Activated CD8-positive, alpha-beta T cell treated with anti-CD3 and anti-CD28 coated beads, Interleukin-2, amount 10 ng/mL, durations not matched to agents 7 days and 5 days (primary cell): ENCODE measurements at places on chromosomes 2 and 18.

DNA sequence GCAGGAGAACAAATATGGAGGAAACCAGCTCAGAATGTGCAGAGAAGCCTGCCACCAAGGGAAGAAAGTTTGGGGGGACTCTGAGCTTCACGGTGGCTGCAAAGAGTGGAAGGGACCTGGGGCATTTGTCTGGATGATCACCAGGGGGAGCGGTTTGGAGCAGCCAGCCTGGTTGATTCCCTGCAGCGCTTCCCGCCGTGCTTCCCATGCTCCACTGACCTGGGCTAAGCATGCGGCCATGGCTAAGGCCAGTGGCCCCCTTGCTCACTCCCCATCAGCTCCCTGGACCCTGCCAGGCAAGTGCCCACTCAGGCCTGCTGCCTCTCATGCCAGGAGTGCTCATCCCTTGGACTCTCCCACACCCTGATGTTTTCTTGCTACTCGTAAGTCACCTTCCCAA is 27.0 kb downstream of the NTSR2 start:
- no peak for DNase-seq

GRCh38 chr18:63626431-63626830 is 17.6 kb downstream of the SERPINB4 start:
- no peak for DNase-seq

DNA sequence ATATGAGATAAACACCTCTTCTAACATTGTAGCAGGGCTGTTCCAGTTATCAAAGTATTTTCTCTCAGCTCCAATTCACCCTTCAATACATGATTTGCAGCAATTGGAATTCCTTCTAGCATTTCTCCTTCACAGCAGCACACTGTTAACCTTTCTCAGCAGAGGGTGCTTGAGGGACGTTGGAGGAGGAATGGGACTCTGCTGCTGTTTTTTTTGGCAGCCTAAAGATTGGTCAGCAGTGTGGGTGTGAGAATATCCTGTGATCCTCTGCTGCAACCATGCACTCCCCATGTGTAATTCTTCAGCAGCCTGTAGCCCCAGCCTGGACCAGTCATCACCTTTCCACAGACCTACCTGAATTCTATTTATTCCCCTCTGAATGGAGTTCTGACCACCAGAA is 1708.9 kb upstream of the CELF4 start:
- DNase-seq: no peak

DNA sequence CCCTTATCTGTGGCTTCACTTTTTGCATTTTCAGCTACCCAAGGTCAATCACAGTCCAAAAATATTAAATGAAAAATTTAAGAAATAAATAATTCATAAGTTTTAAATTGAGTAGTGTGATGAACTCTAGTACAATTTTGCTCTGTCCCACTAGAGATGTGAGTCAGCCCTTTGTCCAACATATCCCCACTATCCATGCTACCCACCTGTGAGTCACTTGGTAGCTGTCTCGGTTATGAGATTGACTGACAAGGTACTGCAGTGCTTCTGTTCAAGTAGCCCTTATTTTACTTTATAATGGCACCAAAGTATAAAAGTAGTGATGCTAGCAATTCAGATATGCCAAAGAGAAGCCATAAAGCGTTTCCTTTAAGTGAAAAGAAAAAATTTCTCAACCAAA is 28.8 kb downstream of the ADCY3 start:
- no peak for DNase-seq

- DNase-seq: no peak
These were observed 244.1 kb upstream of the TNP1 start for GRCh38 chr2:217103752-217104545.

DNA sequence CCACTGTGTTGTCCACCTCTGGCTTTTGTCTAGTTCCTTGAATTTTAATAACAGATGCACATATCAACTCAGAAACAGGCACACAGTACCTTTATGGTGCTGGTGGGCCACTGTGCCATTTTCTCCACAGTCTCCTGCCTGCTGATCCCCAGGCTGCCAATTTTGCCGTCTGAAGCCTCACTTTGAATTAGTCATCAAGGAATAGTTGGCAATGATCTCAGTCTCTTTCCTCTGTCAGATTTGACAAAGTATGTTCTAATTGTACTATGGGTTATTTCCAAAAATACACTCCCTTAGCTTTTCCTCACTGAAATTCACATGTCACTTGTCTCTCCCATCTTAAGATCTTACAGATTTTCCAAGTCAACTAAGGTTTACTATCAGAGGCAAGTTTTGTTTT is 140.7 kb downstream of the ZNF516 start:
- DNase-seq: no peak

- DNase-seq: peak; percentile 26
These were observed 43.9 kb upstream of the NEMP2 start for GRCh38 chr2:190578158-190579057.
